ENCODE measurements at places on chromosomes 11 and 22. TPM values are rescaled to one million over a fixed set of nuclear protein-coding genes. Genes with fewer than 3 reads are reported as not detected.
A peak's percentile ranks its signal among the peaks of the same experiment; 100 is the strongest.

The MAJIN gene
- total RNA-seq: 0.20 TPM

The FGF3 gene
- total RNA-seq: not detected

The KIAA0930 gene
- 13.3 TPM for total RNA-seq

DNA sequence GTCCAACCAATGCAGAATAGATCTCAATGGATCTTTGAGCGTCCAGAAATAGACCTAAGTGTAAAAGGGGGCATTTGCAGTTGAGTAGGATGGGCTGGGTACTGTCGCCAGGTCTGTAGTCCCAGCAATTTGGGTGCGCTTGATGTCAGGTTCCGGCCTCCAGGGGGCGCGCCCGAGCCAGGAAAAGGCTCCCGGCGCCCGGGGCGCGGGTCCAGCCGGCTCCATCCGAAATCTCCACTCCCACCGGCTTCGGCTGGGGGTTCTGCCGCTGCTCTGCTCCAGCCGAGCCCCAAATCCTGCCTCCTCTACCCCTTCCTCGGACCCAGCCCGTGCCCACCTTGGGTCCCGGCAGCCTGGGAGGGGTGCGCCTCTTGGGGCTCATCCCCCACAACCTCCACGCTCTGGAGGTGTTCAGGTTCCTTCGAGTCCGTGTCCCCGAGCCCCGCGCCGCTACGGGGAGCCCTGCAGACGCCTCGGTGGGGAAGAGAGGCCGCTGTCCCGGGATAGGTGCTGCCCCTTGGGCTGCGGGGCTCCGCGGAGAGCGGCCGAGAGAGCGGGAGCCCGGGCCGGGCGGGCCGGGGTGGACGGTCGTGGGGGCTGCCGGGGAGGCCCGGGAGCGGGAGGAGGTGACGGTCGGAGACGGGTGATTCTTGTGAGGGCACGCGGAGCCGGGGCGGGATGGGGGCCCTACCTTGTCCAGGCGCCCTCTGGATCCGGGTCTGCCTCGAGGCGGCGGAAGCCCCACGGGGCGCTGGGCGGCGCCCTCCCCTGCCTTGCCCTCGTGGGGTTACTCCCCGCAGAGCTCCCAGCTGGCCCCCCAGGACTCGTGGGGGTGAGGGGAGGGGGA is 13.0 kb upstream of the CYB5R3 start:
- H3K36me3 ChIP-seq: no peaks in the 10 kb centered on the region
- peaks cover 6% of the 10 kb centered on the region for H3K27me3 ChIP-seq
- DNase-seq: peak; percentile 83
- no peak overlapping the region for H3K27ac ChIP-seq
- H3K4me3 ChIP-seq: peak overlapping the region; percentile 52

GRCh38 chr22:44632541-44633396 is 69.2 kb upstream of the PRR5 start:
- no peak overlapping the region for H3K4me3 ChIP-seq
- H3K4me1 ChIP-seq: no peaks in the 10 kb centered on the region
- H3K36me3 ChIP-seq: no peaks in the 10 kb centered on the region
- H3K27me3 ChIP-seq: no peaks in the 10 kb centered on the region
- DNase-seq: peak; percentile 34
- no peak overlapping the region for H3K27ac ChIP-seq

- no peaks in the 10 kb centered on the region for H3K27me3 ChIP-seq
- H3K36me3 ChIP-seq: no peaks in the 10 kb centered on the region
- no peak overlapping the region for H3K27ac ChIP-seq
- no peak for DNase-seq
Observed at GRCh38 chr22:22754961-22755777, 110.8 kb downstream of the GGTLC2 start.

GRCh38 chr22:27687984-27688545 is 113.5 kb downstream of the MN1 start:
- DNase-seq: no peak
- no peak overlapping the region for H3K4me3 ChIP-seq
- peaks cover 2% of the 10 kb centered on the region for H3K27me3 ChIP-seq
- no peak overlapping the region for H3K27ac ChIP-seq

DNA sequence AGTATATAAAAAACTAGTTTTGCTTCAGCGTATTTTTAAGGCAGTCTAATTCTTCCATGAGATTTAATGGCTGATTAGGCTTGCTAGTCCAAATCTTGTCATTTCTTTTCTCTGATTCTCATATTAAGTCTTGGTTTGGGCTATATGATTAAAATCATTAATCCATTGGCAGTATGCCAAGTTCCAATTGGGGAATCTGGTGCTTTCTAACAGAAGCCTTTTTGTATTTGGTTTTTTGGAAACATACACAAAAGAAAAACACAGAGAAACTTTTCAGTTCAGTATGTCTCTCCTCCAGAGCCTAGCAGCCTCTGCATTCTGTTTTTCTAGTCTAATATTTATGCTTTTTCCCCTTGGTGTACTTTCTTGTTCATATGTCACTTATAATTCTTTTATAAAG is 37.9 kb downstream of the SWAP70 start:
- no peaks in the 10 kb centered on the region for H3K27me3 ChIP-seq
- no peaks in the 10 kb centered on the region for H3K36me3 ChIP-seq
- H3K4me3 ChIP-seq: no peak overlapping the region
- H3K4me1 ChIP-seq: peaks cover 36% of the 10 kb centered on the region
- no peak for DNase-seq
- H3K27ac ChIP-seq: peak overlapping the region; percentile 82

GRCh38 chr11:2583605-2583958 is 116.2 kb downstream of the KCNQ1OT1 start:
- no peaks in the 10 kb centered on the region for H3K36me3 ChIP-seq
- no peaks in the 10 kb centered on the region for H3K4me1 ChIP-seq
- H3K27me3 ChIP-seq: no peaks in the 10 kb centered on the region
- no peak overlapping the region for H3K27ac ChIP-seq
- H3K4me3 ChIP-seq: no peak overlapping the region
- no peak for DNase-seq

GRCh38 chr11:1303973-1304372 is 5.5 kb downstream of the TOLLIP start:
- H3K36me3 ChIP-seq: no peaks in the 10 kb centered on the region
- H3K27ac ChIP-seq: no peak overlapping the region
- H3K27me3 ChIP-seq: no peaks in the 10 kb centered on the region
- H3K4me3 ChIP-seq: no peak overlapping the region

DNA sequence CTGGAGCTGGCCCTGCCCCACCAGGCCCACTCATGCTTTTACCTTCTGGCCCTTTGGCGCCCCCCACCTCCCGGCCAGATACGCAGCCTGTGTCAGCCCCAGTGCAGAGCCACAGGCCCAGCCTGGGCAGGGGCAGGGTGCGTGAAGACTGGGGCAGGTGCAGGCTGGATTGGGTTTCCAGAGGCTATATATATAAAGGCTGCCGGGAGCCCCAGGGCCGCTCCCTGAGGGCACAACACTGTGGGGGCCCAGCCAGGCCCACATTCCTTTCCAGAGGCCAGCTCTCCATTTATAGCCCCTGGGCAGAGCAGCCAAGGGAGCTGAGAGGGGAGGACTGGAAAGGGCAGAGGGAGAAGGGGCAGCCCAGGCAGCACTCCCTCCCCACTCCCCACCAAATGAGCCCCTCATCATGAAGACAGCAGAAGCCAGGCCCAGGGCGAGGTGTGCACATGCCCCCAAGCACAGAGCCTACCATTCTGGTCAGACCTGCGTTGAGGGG is 5.0 kb upstream of the MYOD1 start:
- no peak for DNase-seq
- H3K36me3 ChIP-seq: no peaks in the 10 kb centered on the region
- H3K4me1 ChIP-seq: no peaks in the 10 kb centered on the region

DNA sequence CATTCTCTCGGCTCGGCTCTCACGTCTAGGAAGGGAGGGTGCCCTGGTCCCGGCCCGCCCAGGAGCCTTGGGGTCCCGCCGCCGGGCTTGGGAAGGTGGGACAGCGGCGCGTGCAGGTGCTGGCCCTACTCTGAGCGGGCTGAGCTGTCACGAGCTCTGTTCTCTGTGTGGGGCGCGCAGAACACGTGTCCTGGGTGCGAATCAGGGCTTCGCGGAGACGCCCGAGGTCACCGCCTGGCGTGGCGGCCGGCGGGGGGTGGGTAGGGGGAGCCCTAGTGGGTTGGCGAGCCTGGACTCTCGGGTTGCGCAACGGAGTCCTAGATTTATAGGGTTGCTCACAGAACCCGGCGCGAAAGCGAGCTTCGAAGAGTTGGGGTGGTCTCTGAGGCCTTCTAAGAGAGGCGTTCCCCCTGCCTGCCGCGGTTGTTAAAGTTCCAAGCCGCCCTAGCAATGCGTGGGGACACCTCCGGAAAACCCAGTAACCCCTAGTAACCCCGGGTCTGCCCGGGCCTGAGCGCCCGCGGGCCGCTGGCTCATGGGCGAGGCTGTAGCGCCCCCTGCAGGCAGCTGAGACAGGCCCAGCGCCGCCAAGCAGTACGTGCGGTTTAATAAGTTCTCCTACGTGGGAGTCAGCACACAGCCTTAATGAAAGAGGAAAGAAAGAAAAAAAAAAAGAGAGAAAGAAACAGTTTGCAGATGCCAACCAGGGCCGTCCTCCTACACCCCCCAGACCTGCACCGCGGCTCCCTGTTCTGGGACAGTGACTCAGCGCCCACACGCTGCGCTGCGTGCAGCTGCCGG is 2.7 kb downstream of the ADM start:
- H3K27me3 ChIP-seq: peaks cover 82% of the 10 kb centered on the region
- DNase-seq: peak; percentile 75
- peaks cover 4% of the 10 kb centered on the region for H3K36me3 ChIP-seq
- peak overlapping the region; percentile 74 for H3K4me3 ChIP-seq
- peaks cover 56% of the 10 kb centered on the region for H3K4me1 ChIP-seq

DNA sequence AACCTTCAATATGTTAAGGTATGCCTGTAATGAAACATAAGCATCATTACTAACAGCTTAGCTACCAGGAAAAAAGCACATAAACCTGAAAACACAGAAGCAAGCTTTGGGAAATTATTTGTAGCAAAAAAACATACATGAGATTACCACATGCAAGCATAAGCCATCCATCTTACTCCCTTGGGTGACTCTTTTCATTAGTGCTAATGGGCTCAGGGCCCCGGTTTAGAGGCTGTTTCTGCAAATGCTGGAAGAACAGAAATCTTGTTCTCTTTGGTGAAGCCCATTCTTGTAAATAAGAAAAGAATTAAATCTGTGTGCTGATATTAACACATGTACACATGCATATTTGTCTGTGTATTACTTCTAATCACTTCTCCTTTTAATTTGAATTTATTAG is 314.3 kb downstream of the TTC28 start:
- H3K36me3 ChIP-seq: peaks cover 39% of the 10 kb centered on the region
- no peak overlapping the region for H3K4me3 ChIP-seq
- H3K4me1 ChIP-seq: peaks cover 32% of the 10 kb centered on the region
- no peak for DNase-seq
- H3K27ac ChIP-seq: no peak overlapping the region
- H3K27me3 ChIP-seq: no peaks in the 10 kb centered on the region

DNA sequence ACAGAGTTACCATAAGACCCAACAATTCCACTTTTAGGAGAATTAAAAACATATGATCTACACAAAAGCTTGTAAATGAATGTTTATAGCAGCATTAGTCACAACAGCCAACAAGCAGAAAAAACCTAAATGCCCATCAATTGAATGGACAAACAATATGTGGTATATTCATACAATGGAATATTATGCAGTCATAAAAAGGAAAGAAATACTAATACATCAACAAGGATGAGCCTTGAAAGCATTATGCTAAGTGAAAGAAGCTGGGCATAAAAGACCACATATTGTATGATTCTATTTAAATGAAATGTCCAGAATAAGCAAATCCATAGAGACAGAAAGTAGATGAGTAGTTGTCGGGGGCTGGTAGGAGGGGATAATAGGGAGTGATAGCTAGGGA is 5.0 kb downstream of the MPZL2 start:
- peaks cover 55% of the 10 kb centered on the region for H3K4me1 ChIP-seq
- no peak for DNase-seq
- H3K4me3 ChIP-seq: no peak overlapping the region

- peaks cover 4% of the 10 kb centered on the region for H3K27me3 ChIP-seq
- H3K27ac ChIP-seq: no peak overlapping the region
- peaks cover 12% of the 10 kb centered on the region for H3K36me3 ChIP-seq
- peaks cover 50% of the 10 kb centered on the region for H3K4me1 ChIP-seq
- no peak overlapping the region for H3K4me3 ChIP-seq
- no peak for DNase-seq
Observed at GRCh38 chr22:24282401-24282800, 11.8 kb downstream of the SPECC1L start.

GRCh38 chr11:62108017-62108750 is 15.6 kb upstream of the INCENP start:
- H3K27me3 ChIP-seq: peaks cover 5% of the 10 kb centered on the region
- DNase-seq: peak; percentile 66
- H3K4me3 ChIP-seq: no peak overlapping the region
- peaks cover 3% of the 10 kb centered on the region for H3K36me3 ChIP-seq
- H3K4me1 ChIP-seq: peaks cover 20% of the 10 kb centered on the region

DNA sequence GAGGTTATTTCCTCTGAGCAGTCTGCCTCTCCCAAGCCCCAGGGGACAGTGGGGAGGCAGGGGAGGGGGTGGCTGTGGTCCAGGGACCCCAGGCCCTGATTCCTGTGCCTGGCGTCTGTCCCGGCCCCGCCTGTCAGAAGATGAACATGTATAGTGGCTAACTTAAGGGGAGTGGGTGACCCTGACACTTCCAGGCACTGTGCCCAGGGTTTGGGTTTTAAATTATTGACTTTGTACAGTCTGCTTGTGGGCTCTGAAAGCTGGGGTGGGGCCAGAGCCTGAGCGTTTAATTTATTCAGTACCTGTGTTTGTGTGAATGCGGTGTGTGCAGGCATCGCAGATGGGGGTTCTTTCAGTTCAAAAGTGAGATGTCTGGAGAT is 3.1 kb downstream of the PIM3 start:
- peak overlapping the region; percentile 65 for H3K4me3 ChIP-seq
- no peak for DNase-seq
- H3K27me3 ChIP-seq: no peaks in the 10 kb centered on the region

DNA sequence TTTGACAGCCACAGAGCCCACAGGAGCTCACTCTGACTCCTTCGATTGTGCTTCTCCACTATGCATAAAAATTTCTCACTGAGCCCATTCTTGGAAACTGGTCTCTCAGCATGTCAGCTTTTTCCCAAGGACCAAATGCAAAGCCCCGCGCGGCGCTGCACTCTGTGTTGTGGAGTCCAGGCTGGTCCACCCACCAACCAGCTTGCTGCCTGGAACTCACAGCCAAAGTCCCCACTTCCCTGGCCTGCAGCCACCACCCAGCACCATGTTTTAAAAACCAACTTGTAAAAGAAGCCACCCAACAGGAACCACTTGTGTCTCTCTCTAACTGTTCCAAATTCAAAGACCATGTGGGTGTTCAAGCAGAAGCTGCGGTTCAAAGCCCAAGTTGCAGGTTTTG is 124.4 kb downstream of the SPATA19 start:
- no peaks in the 10 kb centered on the region for H3K36me3 ChIP-seq
- H3K27ac ChIP-seq: no peak overlapping the region
- no peaks in the 10 kb centered on the region for H3K4me1 ChIP-seq
- no peak for DNase-seq
- H3K27me3 ChIP-seq: no peaks in the 10 kb centered on the region

GRCh38 chr22:49957826-49958365 is 2.7 kb upstream of the PIM3 start:
- DNase-seq: no peak
- no peaks in the 10 kb centered on the region for H3K27me3 ChIP-seq

Measured in activated CD4-positive, alpha-beta T cell treated with anti-CD3 and anti-CD28 coated beads, Interleukin-2, amount 10 ng/mL, durations not matched to agents 7 days and 5 days (primary cell).